Natural killer cell (primary cell): ENCODE measurements at places on chromosomes 13 and 19. TPM values are rescaled to one million over a fixed set of nuclear protein-coding genes. Genes with fewer than 3 reads are reported as not detected.

- no peak for DNase-seq
- H3K36me3 ChIP-seq = no peaks in the 10 kb centered on the region
- H3K4me1 ChIP-seq = no peaks in the 10 kb centered on the region
- no peak overlapping the region for H3K4me3 ChIP-seq
- no peaks in the 10 kb centered on the region for H3K27me3 ChIP-seq
Measured at GRCh38 chr13:25908366-25908765, 143.4 kb downstream of the SHISA2 start.

GRCh38 chr13:94711561-94712286, 621 bp downstream of the SOX21 start:
- H3K36me3 ChIP-seq = no peaks in the 10 kb centered on the region
- peaks cover 14% of the 10 kb centered on the region for H3K4me1 ChIP-seq
- no peak overlapping the region for H3K4me3 ChIP-seq
- H3K27me3 ChIP-seq = peaks cover 43% of the 10 kb centered on the region

NHLRC3 gene
- 28.3 TPM for total RNA-seq

KIR3DL3 gene
- total RNA-seq = not detected
